Stimulated activated CD4-positive, alpha-beta T cell treated with anti-CD3 and anti-CD28 coated beads, TNF-alpha, amount 100 ng/mL, for 24 hours (primary cell): ENCODE measurements at places on chromosomes 3 and 15.

DNA sequence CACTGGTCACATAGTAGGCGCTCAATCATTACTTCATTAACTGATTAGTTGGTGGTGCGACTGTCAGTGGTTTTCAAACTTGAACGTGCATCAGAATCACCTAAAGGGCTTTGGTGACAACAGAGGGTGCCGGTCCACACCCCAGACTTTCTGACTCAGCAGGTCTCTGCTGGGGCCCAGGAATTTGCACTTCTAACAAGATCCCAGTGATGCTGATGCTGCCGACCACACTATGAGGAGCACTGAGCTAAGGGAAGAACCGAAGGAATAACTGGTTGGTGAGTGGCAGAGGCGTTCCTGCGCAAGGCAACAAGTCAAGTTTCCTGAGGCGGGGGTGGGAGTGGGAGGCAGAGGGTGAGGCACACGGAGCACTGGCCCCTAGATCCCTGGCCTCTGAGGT is 18.8 kb downstream of the HAPLN3 start:
- DNase-seq, result no peak

GRCh38 chr3:158773845-158774830 is 27.7 kb upstream of the MFSD1 start:
- no peak for DNase-seq

DNA sequence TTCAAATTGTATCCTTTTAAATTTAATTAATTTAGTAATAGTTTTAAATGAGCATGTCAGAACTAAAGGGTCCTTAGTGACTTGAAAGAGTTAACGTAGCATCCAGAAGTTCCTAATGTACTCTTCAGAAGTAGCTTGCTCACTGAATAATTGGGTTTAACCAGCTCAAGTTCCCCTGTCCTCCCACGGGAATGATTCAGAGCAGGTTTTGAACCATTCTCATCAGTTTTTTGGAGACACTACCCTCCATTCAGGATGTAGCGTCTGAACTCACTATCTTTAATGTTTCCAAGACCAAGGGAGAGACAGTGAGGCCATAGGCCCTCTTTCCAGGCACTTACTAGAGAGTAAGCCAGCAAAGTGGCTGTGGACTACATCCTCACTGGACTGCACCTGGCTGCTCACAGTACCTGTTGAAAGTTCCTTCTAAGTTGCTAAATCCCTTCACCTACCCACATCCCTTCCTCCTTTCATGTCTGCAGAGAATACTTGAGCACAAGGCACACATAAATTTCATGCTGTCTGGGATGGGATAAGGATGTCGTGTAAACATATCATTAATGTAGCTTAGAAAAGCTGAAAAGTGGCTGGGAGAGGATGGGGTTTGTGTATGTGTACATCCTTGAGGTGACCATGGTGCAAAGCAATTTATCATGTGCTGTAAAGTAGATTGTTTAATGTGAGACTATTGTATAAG is 146.3 kb downstream of the PLCL2 start:
- no peak for DNase-seq

- DNase-seq, result no peak
Measured at GRCh38 chr3:119402791-119403190, 60.6 kb downstream of the TMEM39A start.

DNA sequence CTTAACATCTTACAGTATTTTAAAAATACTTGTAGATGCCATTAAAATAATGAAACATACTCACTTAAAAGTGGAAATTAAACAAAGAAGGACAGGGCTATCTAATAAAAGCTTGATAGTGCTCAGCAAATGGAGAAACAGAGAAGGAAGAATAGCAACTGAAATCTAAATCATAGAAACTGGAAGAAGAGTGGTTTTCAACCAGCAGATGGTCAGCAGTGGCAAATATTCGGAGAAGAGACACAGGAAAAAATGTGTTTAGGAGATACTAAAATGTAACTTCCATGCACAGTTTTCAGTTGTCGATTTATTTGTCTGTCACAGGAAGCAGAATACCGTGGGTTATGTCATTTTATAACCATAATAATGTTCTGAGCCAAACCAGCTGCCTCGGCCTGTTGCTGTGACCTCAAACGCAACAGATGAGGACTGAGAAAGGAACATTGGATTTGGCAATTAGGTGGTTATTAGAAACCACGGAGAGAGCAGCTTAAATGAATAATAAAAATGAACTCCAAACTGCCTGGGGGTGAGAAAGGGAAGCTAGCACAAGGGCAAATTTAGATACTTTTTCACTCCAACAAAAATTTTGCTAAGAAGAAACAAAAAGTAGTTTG is 246.6 kb upstream of the KCNMB2 start:
- DNase-seq, result no peak

DNA sequence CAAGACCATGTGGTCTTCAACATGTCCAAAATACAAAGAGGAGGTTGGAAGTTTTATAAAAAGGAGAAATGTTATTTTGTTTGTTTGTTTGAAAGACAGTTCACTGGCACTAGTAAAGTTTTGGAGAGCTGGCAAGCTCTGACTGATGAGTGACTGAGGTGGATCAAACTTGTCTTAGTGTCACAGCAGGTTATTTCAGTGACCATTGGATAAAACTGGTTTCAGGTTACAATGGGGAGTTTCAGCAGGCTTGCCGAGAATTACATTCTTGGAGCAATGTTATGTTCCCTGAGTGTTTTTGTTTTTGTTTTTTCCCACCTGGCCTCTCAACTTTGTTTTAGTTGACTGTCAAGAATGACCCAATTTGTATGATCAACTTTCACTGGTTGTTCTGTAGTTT is 414.5 kb upstream of the ARHGEF26 start:
- no peak for DNase-seq

DNA sequence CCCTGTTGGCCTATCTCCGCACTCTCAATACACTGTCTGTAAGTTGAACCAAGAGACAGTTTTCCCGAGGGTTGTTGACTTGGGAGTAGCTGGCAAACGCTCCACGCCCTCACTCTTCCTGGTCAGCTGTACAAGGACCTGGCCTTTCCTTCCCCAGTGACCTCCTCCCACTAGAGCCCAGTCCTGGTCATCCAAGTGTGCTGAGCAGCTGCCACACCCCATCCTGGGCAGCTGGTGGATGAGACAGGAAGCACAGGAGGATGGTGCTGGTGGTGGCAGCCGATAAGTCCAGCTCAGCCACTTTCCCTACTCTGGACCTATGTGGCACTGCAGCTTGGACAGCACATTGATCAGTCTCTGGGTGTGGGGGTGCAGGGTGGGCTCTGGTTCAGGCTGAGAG is 19.8 kb downstream of the PFKFB4 start:
- DNase-seq, result no peak

DNA sequence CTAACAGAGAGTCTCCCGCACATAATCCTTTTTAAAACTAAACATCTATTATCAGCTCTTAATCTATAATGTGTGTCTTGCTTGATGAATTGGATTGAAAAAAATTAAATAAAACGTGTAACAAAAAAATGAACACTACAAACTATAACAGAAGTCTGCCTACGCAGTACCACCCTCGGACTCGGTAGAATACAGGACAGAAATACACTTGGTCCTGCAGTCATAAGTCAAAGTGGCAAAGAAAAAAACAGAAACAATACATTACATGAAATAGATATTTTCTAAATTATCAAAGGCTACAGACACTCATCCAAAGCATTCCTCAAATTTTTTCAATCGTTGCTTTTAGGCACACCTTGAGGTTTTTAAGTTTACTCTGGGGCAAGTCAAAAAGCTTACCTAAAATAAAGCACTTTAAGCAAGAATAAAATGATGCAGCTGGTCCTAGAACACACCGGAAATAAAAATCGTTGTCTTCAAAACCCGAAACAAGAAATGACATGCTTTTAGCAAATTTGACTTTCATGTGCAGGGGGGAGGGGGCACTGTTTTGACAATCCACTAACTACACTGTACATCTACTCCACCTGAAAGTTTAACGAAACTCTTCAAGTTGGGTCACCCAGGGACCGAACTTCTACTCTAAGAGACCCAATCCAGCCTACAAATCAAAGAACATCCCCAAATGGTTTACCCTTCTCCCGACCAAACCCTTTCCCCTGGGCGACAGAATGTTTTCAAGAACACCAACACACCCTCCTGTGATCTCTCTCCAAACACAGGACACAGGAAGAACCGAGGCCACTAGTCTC is 1.3 kb downstream of the ADAM10 start:
- no peak for DNase-seq

DNA sequence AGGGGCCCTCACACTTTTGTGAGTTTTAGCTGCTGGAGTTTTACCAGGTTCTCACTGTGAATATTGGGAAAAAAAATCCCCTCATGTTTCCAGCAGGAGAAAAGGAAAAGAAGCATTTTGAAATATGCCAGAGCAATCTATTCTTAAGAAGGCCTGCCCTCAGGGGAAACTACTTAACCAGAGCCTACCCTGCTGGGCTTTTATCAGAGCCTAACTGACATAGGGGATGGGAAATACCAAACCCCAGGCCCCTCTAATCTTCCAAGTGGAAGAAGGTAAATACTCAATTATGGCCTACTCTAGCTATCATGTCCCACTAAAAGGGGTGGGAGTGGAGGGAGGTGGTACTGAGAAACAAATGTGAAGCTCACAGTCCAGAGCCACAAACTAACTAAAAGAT is 68.7 kb upstream of the NMNAT3 start:
- no peak for DNase-seq

DNA sequence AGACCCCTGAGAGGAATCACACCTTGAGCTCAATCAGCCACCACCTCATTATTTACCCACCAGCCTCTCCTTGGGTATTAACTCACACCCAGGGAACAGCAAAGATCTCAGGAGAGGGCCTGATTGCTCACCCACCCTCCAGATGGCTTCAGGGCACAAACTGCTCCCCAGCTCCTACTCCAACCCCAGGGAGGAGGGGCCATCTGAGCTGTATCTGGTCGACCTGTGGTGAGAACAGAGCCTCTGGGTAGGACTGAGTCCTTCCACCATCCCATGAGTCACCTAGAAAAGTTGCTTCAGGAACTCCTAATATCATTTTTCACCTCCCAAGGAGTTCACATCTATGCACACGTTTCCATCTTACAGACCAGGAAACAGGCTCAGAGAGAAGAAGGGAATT is 44.8 kb upstream of the HES1 start:
- DNase-seq, result no peak

- DNase-seq, result no peak
Measured at GRCh38 chr3:13853256-13853977, 26.5 kb downstream of the WNT7A start.

DNA sequence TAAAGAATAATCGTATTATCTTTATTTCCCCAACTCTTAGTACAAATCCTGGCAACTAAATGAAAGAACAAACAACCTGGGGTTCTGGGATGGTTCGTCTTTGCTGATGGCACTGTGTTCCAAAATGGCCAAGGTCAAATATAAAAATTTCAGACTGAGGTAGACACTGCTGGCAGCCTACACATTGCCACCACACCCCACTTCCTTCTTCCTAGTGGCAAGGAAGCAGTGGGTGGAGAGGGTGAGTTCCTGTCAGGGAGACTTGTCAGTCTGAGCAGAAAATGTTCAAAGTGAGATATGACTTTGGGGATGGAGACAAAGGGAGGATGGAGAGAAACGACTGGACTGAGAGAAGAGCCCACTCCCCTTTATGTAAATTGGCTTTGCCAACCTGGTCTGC is 69.6 kb downstream of the LMCD1 start:
- no peak for DNase-seq

GRCh38 chr3:187062526-187063177 is 76.6 kb downstream of the RPL39L start:
- DNase-seq, result no peak

GRCh38 chr3:186280737-186281136 is 81.3 kb downstream of the DGKG start:
- DNase-seq, result no peak

- no peak for DNase-seq
Measured at GRCh38 chr3:7638103-7638502, 777.2 kb downstream of the GRM7 start.

DNA sequence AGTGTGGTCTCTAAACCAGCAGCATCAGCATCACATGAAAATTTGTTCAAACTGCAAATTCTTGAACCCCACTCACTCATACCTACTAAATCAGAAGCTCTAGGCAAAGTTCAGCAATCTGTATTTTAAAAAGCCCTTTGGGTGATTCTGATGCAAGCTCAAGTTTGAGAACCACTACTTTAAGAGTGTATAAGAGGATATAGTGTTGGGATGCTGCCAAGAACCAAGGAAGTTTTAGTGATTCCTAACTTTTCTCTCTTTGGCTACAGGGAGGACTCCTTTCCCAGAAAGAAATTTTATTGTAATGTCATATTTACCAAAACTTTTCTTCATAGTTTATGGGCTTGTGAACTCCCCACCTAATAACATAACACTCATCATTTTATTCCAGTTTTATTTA is 422.2 kb downstream of the TBC1D5 start:
- no peak for DNase-seq

- no peak for DNase-seq
Measured at GRCh38 chr3:123202451-123202850, 708 bp downstream of the SEC22A start.

DNA sequence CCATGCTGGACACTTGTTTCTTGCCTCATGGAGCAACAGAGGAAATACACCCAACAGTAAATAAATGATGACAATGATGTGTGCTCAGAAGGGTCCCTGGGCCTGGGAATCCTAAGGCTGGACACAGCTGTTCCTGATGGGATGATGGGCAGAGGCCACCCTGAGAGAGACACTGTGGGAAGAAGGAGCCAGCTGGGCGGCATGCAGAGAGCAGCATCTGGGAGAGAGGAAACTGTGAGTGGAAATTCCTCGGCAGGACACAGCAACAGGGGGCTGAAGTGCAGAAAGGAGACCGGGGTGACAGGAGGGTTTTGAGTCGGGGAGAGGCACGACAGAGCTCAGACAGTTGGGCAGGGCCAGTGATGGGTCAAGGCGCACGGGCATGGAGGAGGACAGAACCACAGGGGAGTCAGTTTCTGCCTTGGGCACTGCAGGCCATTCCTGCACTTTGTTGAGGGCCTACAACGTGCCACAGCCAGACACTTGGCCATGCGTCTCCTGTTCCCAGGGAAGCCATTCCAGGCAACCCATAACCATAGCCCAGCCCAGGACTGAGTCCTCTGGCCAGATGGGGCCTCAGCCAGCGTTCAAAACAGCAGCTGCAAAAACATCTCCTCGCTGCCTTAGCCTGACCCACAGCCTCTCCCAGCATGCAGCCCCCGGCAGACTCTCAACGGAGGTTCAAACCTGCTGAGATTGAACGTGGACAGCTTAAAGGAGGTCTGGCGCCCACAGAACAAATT is 36.7 kb upstream of the SLC6A1 start:
- DNase-seq, result no peak

DNA sequence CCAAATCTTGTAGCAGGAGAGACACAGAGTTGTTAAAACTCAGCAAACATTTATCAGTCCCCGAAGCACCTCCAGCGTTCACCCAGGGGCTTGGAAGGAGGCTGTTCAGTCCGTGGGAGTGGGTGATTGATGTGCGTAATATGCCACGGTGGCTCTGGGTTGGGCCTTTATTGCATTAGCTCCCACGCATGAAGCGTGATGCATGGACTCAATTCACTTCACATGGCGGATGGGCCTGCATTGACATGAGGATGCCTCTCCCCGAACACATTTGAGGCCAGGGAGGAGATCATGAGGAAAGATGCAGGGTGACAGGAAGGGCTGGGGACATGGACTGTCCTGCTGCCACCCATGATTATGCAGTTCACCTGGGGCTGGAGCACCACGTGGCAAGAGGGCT is 126.5 kb downstream of the FAM43A start:
- DNase-seq, result no peak

- DNase-seq, result no peak
Measured at GRCh38 chr3:188320757-188321156, 166.8 kb downstream of the LPP start.
